Activated CD4-positive, alpha-beta T cell treated with anti-CD3 and anti-CD28 coated beads for 36 hours (primary cell): ENCODE measurements at places on chromosomes 1 and 21.
A peak's percentile ranks its signal among the peaks of the same experiment; 100 is the strongest.

DNA sequence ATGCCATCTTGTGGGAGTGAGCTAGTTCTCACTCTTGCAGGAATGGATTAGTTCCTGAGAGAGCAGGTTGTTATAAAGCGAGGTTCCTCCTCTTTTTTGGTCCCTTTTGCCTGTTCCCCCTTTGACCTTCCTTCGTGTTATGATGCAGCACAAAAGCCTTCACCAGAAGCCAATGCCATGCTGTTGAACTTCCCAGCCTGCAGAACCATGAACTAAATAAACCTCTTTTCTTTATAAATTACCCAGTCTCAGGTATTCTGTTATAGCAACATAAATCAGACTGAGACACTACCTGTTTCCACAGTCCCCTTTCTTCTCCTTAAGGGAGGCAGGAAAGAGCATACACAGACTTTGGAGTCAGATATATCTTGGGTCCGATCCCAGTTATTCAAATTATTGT, 25.6 kb downstream of the DISP3 start:
- no peak for DNase-seq

DNA sequence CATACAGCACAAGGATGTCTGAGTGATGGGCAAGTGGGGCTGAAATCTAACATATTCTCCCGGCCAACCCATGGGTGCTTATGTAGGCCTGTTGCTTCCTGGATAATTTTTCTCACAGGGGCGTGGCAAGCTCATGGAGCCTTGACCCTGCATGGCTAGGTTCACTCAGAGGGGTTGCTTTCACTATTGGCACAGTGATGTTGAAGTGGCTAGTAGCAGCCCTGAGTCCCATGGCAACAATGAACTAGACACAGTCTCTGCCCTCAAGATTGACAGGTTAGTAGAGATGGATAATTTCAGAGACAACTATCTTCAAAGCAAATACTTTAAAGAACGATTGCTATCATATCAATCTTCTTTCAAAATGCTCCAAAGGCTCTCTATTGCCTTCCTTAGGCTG, 6.5 kb upstream of the MAB21L3 start:
- DNase-seq: no peak

- no peak for DNase-seq
Measured at GRCh38 chr1:156692441-156692924, 12.9 kb downstream of the CRABP2 start.

- DNase-seq: no peak
Measured at GRCh38 chr1:236998546-236998945, 5.7 kb downstream of the MT1HL1 start.

GRCh38 chr1:234970731-234971476, 157.7 kb downstream of the TOMM20 start:
- DNase-seq: peak; percentile 47

- DNase-seq: no peak
Measured at GRCh38 chr1:16116002-16116401, 39.9 kb downstream of the EPHA2 start.

DNA sequence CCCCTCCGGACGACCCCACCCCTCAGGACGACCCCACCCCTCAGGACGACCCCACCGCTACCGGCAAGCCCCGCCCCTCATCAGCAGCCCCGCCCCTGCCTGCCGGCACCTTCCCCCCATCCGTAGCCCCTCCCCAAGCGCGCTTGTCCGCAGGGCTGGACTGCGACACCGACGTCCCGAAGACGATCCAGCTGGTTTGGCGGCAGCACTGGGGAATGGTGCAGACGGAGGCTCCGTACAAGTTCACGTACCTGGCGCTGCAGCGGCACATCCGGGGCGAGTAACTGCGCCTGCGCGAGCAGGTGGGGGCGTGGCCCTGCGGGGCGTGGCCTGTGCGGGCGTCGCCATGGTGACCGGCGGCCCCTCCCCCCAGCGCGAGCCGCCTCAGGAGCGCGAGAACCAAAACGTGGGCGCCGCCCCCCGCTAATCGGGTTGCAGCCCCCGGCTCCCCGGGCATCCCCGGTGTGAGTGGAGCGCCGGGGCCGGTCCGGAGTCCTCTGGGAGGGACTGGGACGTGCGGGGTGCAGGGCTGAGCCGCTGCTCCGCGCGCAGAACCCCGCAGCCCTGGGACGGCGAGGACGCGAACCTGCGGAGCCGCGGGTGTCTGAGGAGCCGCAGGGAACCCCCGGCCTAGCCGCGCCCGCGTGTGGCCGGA, 4.9 kb downstream of the RNF223 start:
- DNase-seq: peak; percentile 94

GRCh38 chr1:208194944-208195343, 49.2 kb downstream of the PLXNA2 start:
- DNase-seq: no peak

DNA sequence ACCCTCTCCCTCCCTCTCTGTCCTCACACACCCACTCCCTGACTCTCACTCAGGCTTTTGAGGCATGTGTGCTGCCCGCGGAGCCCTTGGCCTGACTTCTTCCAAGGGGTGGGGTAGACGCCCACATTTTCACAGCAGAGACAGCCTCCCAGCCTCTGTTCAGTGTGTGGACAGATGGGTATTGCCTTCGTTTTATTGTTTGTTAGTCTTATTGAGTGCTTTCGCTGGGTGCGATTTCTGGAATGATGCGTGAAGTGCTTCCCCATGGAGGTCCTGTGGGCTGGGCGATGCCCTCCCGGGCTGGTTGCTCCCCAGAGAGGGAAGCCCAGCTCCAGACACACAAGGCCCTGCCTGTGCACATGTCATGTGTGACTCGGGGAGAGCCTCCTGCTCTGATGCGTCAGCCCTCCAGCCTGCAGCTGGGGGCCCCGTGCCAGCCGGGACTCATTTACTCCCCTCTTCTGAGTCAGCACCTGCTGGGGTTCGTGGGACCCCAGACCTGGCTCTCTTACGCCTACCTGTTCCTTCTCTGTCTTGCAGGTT, 14.7 kb downstream of the PDXK start:
- peak; percentile 76 for DNase-seq

DNA sequence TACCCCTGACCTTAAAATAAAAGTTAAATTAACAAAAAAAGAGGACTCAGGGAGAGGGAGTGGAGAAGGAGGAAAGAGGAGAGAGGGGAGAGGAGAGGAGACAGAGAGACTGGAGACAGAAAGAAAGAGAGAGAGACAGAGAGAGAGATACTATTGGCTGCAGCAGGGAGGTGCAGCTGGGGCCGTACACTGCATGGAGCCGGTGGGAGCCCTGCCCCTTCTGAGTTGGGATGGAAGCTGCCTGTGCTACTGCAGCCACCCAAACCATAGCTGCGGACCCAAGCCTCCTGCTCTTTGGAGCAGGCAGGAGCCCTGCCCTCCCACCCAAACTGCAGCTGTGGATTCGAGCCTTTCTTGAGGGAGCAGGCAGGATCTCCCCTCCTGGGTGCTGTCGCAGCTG, 32.7 kb upstream of the HP1BP3 start:
- no peak for DNase-seq

DNA sequence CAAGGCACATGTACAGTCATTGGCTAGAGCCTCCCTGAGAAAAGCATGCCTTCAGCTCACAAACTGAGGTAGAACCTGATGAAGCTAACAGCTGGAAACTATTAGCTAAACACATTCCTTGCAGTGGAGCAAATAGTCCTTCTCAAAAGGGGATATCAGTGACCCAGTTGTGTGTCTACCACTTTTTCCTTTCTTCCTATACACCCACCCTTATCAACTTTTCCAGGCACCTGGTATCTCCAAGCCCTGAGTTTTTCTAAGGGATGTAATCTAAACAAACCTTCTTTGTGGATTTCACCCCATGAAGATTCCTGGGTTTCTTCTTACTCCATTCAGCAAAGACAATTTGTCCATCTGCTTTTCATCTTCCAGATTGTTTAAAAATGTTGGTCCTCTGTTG, 10.5 kb upstream of the ZSWIM5 start:
- DNase-seq: no peak

DNA sequence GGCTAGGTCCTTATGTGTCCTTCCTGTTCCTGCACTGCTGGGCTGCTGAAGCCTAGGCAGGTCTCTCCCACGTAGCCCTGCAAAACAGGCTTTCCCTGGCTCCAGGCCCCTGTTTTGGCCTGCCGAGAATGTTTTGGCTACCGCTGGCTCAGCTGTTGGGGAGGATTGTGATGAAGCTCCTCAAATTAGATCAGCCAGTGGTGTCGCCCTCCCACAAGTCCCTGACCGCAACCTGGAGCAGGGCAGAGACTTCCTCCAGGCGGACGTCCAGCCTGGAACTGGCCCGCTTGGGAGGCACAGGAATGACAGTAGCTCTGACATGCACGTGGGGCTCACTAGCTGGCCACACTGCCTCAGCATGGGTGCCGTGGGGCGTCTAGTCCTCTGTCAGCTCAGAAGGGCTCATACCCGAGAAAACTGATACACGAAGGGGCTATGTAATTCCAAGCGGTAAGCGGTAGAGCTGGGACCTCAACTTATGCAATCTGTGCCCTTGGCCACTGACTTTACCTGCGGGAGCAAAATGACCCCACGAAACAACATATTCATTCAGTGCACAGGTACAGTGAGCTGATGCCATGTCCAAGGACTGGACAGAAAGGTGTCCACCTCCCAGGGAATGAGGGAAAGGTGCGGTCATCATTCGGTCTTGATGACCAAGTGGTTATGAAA, 26.6 kb downstream of the DHRS3 start:
- no peak for DNase-seq

DNA sequence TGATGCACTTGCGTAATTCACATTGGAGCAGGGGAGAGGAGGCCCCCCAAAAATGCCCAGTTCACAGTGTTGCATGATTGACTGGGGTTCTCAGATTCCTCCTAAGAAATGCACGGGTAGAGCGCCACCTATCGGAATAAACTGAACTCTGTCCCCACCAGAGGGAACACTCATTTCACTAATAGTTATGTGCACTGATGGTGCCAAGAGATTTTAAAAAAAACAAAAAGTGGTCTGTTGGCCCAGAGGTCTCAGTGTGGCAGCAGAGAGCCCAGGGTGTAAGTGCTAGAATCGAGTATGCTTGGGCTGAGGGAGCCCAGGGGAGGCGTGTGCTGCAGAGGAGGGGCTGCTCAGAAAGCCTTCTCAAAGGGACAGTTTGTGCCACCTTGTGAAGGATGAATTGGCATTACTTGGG, 6.9 kb downstream of the PINK1 start:
- peak; percentile 78 for DNase-seq
